ENCODE measurements at places on chromosomes 4 and X.

- DNase-seq, result no peak
These were observed 61.5 kb downstream of the GALNT7 start for GRCh38 chr4:173230062-173230461.

DNA sequence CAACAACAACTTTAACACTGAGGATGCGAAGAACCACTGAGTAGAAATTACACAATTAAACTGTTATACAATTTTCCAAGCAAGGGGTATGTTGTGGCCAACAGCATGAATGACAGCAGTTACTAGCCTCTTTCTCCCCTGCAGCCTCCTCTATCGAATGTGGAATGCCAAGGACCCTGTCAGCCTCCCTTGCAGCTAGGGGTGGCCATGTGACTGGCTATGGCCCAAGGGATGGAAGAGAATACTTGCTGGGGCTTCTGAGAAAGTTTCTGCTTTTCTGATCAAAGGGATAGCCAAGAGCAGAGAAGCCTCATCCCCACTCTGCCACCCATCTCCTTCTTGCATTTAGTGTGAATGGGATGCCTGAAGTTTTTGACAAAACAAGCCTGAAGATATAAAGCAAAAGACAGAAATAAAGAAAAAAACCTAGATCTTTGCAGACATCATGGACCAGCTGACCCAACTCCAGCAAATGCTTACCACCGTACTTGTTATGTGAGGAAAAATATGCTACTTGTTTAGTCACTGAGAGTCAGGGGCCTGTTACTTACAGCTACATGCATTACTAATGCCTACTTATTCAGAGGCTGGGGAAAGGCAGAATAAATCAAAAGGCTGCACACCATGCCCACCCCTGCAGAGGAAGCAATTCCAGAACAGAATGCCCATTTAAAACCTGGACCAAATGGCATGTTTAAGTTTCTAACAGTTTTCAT is 32.0 kb downstream of the DCTD start:
- no peak for DNase-seq

DNA sequence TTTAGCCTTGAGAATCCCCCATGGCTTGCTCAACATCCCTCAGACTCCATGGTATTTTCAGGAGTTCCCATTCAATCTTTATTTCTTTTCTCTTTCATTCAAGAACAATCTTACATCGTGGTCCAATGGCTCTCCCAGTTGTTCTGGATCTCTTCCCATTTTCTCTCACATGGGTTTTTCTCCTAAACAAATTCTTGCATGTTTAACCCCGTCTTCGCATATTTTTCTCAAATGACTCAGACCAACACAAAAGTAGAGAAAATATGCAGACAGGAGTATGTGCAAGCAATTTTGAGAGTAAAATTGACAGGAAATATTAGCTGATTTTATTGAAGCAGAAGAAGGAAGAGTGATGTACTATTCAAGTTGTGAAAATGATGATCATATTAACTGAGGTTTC is 396.4 kb upstream of the TRAM1L1 start:
- no peak for DNase-seq

DNA sequence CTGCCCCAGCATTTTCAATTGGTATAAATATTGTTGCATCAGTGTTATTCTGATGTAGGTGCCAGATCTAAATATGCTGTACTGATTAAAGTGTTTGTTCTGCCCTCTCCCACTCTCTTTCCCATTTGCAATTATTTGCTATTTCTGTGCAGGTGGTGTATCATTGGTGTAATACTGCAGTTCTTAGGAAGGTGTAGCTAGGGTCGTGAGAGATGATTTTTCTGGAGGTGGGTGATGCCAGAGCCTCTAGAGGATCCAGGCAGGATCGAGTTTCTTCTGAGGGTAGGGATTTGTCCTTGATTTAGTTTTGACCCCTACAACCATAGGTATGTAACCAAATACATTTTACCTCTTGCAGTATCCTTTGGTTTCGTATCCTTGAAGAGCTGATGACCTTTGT is 1.9 kb downstream of the SMAD1 start:
- no peak for DNase-seq
